ENCODE measurements at places on chromosomes 2 and 18. TPM values are rescaled to one million over a fixed set of nuclear protein-coding genes. Genes with fewer than 3 reads are reported as not detected.

The USP14 gene
- total RNA-seq = 27.3 TPM

The TUBA3E gene
- not detected for total RNA-seq

The IL37 gene
- total RNA-seq = not detected

DNA sequence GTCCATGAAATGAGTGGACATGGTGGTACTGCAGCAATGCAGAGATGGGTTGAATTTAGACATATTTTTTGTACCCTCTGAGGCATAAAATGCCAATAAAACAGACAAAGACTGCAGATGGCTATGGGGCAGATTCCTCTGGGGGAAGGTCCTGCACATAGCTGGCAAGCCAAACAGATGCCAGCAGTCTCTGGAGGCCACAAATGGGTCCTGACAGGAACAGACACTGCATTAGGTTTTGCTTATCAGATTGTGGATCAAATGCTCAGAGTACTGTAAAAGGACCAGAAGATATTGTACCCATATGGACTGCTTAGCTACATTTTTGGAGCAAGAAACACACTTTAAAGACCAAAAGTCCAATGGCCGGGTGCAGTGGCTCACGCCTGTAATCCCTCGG, 40.9 kb upstream of the ORC2 start:
- no peak for DNase-seq

Data from frontal cortex (tissue), 4 donors.